Melanocyte of skin (primary cell): ENCODE measurements at places on chromosomes 16 and 17. TPM values are rescaled to one million over a fixed set of nuclear protein-coding genes. Genes with fewer than 3 reads are reported as not detected.

The EXOC3L1 gene
- total RNA-seq = not detected in 2 replicates

The ACSM2A gene
- not detected in 2 replicates for total RNA-seq

The MPP3 gene
- 4.7 and 5.4 TPM in 2 replicates for total RNA-seq

The EFCAB5 gene
- total RNA-seq = under 0.01 and 0.34 TPM in 2 replicates

The YPEL3 gene
- 7.9 and 14.9 TPM in 2 replicates for total RNA-seq

The SHISA6 gene
- total RNA-seq = not detected in 2 replicates

The CDH3 gene
- total RNA-seq = 217 and 309 TPM in 2 replicates

The EPN3 gene
- not detected in 2 replicates for total RNA-seq

The CD300E gene
- not detected in 2 replicates for total RNA-seq

The KRTAP1-5 gene
- total RNA-seq = not detected in 2 replicates

The C16orf96 gene
- total RNA-seq = under 0.01 TPM in 1 of 2 replicates, not detected in the other

The STH gene
- 0.69 TPM in 1 of 2 replicates, not detected in the other for total RNA-seq

The C17orf67 gene
- total RNA-seq = 0.15 and 0.33 TPM in 2 replicates

The CFAP97D1 gene
- under 0.01 and 0.15 TPM in 2 replicates for total RNA-seq

The KRTAP4-1 gene
- total RNA-seq = not detected in 2 replicates
